Osteoblast (primary cell): ENCODE measurements at places on chromosomes 12 and 14. TPM values are rescaled to one million over a fixed set of nuclear protein-coding genes. Genes with fewer than 3 reads are reported as not detected.

GPR132 gene
- under 0.01 TPM in 2 replicates for total RNA-seq

DNA sequence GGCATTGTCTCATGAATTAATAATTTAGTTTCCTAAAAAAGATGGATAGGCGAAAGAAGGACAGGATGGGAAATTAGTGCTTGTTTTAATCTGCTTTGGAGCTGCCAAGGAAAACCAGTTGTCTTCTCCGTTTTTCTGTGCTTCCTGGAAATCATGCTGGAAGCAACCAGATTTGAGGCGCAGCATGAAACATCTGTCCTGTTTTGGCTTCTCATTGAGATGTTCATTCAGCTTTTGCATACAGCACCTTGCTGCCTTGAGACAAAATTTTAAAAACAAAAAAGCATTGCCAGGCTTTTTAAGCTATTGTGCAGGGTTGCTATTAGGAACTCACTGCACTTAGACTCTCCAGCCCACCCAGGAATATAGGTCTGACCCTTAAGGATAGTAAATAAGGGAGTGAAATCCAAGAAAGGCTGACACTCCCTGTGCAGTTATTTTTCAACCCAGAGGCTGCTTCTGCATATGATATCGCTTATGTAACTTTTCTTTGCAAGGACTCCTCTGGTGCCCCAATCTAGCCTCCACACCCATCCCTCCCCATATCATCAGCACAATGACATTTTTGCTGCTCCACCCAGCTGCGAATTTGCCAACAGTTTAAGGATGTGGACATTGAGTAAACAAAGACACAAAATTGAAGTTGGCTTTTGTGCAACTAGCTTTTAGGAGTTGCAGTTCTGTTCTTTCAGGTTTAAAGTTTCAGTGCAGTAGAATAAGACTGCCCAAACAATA lies 46.9 kb upstream of the MDM1 start:
- no peaks in the 10 kb centered on the region for H3K27me3 ChIP-seq
- H3K27ac ChIP-seq, result no peak overlapping the region
- no peak overlapping the region for H3K4me3 ChIP-seq
- H3K4me1 ChIP-seq, result peaks cover 3% of the 10 kb centered on the region
- DNase-seq, result no peak
- no peaks in the 10 kb centered on the region for H3K36me3 ChIP-seq

FAM90A1 gene
- total RNA-seq, result not detected in 2 replicates

DNA sequence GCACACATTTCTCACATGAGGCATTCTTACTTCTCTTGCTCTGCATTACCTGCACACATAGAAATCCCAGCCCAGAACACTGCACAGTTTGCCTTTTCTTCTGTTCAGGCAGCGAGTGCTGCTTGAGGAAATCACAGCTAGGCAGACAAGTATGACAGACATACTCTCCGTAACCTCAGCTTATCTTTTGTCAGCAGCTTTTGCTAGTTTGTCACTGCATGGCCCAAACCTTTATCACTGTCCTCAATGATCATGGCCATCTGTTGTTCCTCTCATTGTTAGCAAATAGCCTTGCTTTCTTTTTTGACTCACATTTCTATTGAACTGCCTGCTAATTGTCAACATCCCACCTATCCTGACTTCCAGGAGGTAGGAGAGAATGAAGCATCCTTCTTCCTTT lies 5.3 kb downstream of the ZNF10 start:
- H3K4me3 ChIP-seq, result no peak overlapping the region
- no peak for DNase-seq
- H3K27me3 ChIP-seq, result no peaks in the 10 kb centered on the region
- no peaks in the 10 kb centered on the region for H3K4me1 ChIP-seq

- H3K4me1 ChIP-seq, result no peaks in the 10 kb centered on the region
- no peak for DNase-seq
- H3K27me3 ChIP-seq, result no peaks in the 10 kb centered on the region
- H3K27ac ChIP-seq, result no peak overlapping the region
- H3K36me3 ChIP-seq, result no peaks in the 10 kb centered on the region
- no peak overlapping the region for H3K4me3 ChIP-seq
Observed at GRCh38 chr12:125310461-125310860, 245.2 kb downstream of the AACS start.

SYCP3 gene
- total RNA-seq, result 0.72 and 0.88 TPM in 2 replicates

GRCh38 chr12:14650789-14651188 lies 45.6 kb downstream of the GUCY2C start:
- DNase-seq, result no peak
- H3K4me3 ChIP-seq, result no peak overlapping the region
- H3K4me1 ChIP-seq, result no peaks in the 10 kb centered on the region
- H3K27ac ChIP-seq, result no peak overlapping the region

GRCh38 chr12:130642856-130643255 lies 73.2 kb downstream of the RIMBP2 start:
- no peak overlapping the region for H3K4me3 ChIP-seq
- no peak overlapping the region for H3K27ac ChIP-seq
- DNase-seq, result no peak

TAS2R19 gene
- 5.0 and 7.6 TPM in 2 replicates for total RNA-seq

POTEM gene
- total RNA-seq, result not detected in 2 replicates

DNA sequence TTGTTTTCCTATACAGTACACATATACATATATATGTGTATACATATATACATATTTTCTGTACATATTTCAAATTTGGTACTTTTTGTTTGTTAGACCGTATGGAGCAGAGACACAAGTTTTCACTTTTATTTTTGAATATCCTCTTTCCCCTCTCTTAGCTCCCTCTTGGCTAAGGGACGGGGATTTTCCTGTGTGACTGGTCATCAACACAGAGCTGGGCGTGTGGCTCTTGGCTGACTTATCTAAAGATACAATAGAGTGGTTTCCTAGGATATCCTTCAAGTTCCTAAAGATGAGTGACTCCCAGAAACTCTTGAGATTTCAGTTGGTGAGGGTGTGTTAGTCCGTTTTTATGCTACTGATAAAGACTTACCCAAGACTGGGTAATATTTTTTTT lies 1404.5 kb upstream of the TMEM132C start:
- no peak for DNase-seq
- H3K36me3 ChIP-seq, result no peaks in the 10 kb centered on the region
- H3K4me1 ChIP-seq, result no peaks in the 10 kb centered on the region
- H3K4me3 ChIP-seq, result no peak overlapping the region
- no peaks in the 10 kb centered on the region for H3K27me3 ChIP-seq

GRCh38 chr12:38898001-38898684 lies 7.2 kb downstream of the CPNE8 start:
- no peak overlapping the region for H3K4me3 ChIP-seq
- no peak for DNase-seq
- no peak overlapping the region for H3K27ac ChIP-seq
- H3K36me3 ChIP-seq, result no peaks in the 10 kb centered on the region

PHETA1 gene
- 8.3 and 9.1 TPM in 2 replicates for total RNA-seq

RHOJ gene
- total RNA-seq, result 3.8 and 4.3 TPM in 2 replicates

DNA sequence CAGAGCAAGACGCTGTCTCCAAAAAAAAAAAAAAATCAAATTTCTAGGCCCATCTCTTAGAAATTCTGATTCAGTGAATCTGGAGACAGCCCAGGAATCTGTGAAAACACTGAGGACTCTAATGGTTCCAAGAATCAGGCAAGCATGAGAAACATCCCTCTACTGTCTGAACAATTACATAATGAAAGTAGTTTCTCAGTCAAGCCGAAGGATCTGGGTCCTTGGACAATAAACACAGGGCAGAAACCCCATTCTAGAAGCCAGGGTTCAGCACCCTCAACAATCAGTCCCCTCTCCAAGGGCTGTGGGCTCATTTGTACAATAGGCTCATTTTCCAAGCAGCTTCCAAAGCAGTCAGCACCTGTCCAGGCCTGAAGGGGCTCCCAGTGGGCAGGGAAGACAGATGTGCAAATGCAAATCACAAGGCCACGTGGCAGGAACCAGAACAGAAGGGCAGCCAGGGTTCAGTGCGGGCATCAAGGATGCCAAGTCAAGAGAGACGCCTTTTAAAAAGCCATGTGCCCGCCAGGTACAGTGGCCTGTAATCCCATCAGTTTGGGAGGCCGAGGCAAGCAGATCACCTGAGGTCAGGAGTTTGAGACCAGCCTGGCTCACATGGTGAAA lies 96.1 kb downstream of the KSR2 start:
- H3K36me3 ChIP-seq, result no peaks in the 10 kb centered on the region
- H3K27me3 ChIP-seq, result peaks cover under 1% of the 10 kb centered on the region
- peak; percentile 22 for DNase-seq
- H3K4me1 ChIP-seq, result no peaks in the 10 kb centered on the region
- no peak overlapping the region for H3K27ac ChIP-seq
- H3K4me3 ChIP-seq, result no peak overlapping the region

DNA sequence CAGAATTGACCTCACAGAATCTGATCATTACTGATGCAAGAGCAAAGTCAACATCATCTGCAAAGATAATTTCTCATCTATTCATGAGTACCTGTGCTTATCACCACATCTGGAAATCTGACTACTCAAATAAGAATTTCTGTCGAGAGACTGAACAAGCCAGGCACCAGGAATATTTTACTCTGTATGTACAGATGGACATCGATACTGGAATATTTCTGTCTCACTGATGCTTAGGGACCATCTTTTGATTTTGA lies 105.2 kb downstream of the BICD1 start:
- no peaks in the 10 kb centered on the region for H3K4me1 ChIP-seq
- no peak overlapping the region for H3K27ac ChIP-seq
- H3K36me3 ChIP-seq, result peaks cover 4% of the 10 kb centered on the region
- H3K27me3 ChIP-seq, result no peaks in the 10 kb centered on the region
- H3K4me3 ChIP-seq, result no peak overlapping the region

TMBIM4 gene
- total RNA-seq, result 78.1 and 94.1 TPM in 2 replicates

GRCh38 chr12:104930388-104931326 lies 27.4 kb downstream of the SLC41A2 start:
- no peak for DNase-seq
- peaks cover 10% of the 10 kb centered on the region for H3K4me1 ChIP-seq
- H3K36me3 ChIP-seq, result no peaks in the 10 kb centered on the region
- H3K27ac ChIP-seq, result no peak overlapping the region
- no peaks in the 10 kb centered on the region for H3K27me3 ChIP-seq
- H3K4me3 ChIP-seq, result no peak overlapping the region

TAS2R13 gene
- 2.9 and 3.8 TPM in 2 replicates for total RNA-seq

DNA sequence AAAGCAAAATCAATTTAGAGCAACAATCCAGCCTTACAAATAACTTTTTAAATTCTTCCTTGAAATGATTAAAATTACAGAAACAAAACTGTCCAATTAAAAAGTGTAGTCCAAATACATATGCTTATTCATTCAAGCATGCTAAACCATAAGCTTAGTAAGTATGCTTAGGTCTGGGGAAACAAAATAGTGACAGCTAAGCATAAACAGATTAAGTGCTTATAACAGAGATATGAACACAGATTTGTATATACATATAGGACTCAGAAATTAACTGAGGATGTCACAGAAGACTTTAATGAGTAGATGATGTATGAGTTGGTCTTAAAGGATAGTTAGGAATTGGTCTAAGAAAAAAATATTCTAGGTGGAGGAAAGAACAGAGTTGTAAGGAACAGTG lies 41.8 kb downstream of the SCAF11 start:
- H3K27me3 ChIP-seq, result no peaks in the 10 kb centered on the region
- no peak for DNase-seq
- peaks cover 23% of the 10 kb centered on the region for H3K36me3 ChIP-seq
- H3K27ac ChIP-seq, result no peak overlapping the region
- no peak overlapping the region for H3K4me3 ChIP-seq

DNA sequence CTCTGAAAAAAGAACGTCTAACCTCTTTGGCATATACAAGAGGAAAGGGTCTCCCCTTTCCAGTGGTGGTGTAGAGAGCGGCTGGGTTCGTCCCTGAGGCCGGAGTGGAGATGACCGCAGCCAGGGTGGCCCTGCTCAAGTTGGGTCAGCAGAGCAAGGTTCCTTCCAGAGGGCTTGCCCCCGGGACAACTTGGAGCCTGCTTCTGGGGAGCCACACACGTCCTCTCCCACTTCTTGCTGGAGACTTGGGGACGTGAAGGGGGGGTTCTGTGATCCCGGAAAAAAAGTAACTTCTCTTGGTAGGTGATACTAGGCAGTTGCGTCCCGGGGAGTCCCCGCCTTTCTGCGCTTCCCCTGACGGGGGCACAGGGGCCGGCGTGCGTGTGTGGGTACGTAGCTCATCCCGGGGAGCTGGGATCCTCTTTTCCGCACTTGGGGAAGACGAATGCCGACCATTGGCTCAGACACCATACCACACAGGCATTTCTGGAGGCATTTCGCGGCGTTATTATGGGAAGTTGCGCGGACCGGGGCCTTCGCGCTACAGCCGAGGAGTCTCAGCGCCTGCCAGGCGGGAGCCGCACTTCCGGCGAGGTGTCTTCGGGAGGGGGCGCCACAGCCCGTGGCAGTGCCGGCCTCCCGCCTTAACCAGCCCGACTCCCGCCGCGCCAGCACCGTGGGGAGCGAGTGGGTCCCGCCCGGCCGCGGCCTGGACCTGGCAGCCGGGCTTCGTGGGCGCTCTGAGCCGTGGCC lies 14.8 kb upstream of the PAX9 start:
- H3K27me3 ChIP-seq, result peaks cover 63% of the 10 kb centered on the region
- no peak overlapping the region for H3K27ac ChIP-seq
- peak overlapping the region; percentile 67 for H3K4me3 ChIP-seq
- peak; percentile 87 for DNase-seq
- H3K4me1 ChIP-seq, result no peaks in the 10 kb centered on the region

GRCh38 chr14:96267916-96268315 lies 11.9 kb downstream of the BDKRB1 start:
- no peaks in the 10 kb centered on the region for H3K27me3 ChIP-seq
- H3K4me1 ChIP-seq, result peaks cover 31% of the 10 kb centered on the region
- no peak overlapping the region for H3K4me3 ChIP-seq
- peak overlapping the region; percentile 86 for H3K27ac ChIP-seq
- no peak for DNase-seq
- peaks cover 24% of the 10 kb centered on the region for H3K36me3 ChIP-seq

GRCh38 chr12:116881325-116881876 lies at the start of gene HRK:
TSS of gene HRK (minus strand) at chr12:116881441. CDS start at chr12:116881307, 134 bp downstream.
- H3K27ac ChIP-seq, result no peak within 1 kb of the TSS
- H3K36me3 ChIP-seq, result no peaks in the 10 kb centered on the region
- H3K4me3 ChIP-seq, result peak within 1 kb of the TSS; percentile 25
- H3K27me3 ChIP-seq, result peaks cover 61% of the 10 kb centered on the region

DNA sequence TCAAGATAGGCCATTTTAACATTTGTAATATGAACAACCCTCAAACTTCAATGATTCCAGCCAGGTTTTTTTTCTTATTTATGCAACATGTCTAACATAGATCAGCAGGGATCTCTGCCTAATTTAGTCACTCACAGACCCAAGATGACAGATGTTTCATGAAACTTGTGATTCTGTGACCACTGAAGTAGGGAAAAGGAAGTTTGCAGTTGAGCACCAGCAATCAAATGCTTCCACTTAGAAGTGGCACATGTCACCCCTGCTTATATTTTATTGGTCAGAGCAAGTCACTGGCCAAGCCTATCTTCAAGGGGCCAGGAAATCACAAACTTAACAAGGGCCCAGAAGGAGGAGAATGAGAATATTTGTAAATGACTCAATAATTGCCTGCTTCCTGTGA lies 150.6 kb downstream of the BCAT1 start:
- H3K36me3 ChIP-seq, result no peaks in the 10 kb centered on the region
- H3K27ac ChIP-seq, result no peak overlapping the region
- no peaks in the 10 kb centered on the region for H3K27me3 ChIP-seq
- no peak overlapping the region for H3K4me3 ChIP-seq

- H3K4me3 ChIP-seq, result no peak overlapping the region
- DNase-seq, result no peak
- no peak overlapping the region for H3K27ac ChIP-seq
- H3K4me1 ChIP-seq, result no peaks in the 10 kb centered on the region
- H3K27me3 ChIP-seq, result peaks cover 41% of the 10 kb centered on the region
- H3K36me3 ChIP-seq, result no peaks in the 10 kb centered on the region
Observed at GRCh38 chr14:67457782-67458181, 30.7 kb downstream of the TMEM229B start.

- H3K27me3 ChIP-seq, result no peaks in the 10 kb centered on the region
- H3K4me1 ChIP-seq, result no peaks in the 10 kb centered on the region
- H3K36me3 ChIP-seq, result no peaks in the 10 kb centered on the region
- H3K27ac ChIP-seq, result no peak overlapping the region
- no peak for DNase-seq
Observed at GRCh38 chr12:85504624-85505023, 224.6 kb downstream of the ALX1 start.
